ENCODE measurements at places on chromosomes 5 and 9. TPM values are rescaled to one million over a fixed set of nuclear protein-coding genes. Genes with fewer than 3 reads are reported as not detected.

DNA sequence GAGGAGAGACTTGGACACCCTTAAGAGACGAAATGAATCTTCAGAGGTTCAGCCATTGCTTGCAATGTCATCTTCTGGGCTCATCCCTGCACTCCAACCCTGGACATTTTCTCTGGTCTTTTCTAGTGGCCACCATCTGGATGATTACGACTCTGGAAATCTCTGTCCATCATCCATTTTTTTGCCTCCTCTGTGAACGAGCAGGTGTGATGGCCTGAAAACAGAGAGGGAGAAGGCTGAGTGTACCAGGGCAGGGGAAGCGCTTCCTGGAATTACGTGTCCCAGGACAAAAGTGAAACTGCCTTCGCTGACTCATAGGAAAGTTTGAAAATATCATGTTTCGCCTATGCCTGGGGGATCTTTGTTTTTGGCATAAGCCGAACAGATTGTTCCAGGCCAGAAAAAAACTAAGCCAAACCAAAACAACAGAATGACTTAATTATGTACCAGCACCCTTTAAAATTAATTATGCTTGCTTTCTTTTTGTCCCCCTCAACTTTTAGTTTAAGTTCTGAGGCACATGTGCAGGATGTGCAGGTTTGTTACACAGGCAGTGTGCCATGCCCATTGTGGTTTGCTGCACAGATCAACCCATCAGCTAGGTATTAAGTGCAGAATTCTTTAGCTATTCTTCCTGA lies 31.9 kb downstream of the ANKRD33B start:
- peak; percentile 92 for DNase-seq

Gene PGM5
- not detected for total RNA-seq

Gene IL13
- not detected for total RNA-seq

DNA sequence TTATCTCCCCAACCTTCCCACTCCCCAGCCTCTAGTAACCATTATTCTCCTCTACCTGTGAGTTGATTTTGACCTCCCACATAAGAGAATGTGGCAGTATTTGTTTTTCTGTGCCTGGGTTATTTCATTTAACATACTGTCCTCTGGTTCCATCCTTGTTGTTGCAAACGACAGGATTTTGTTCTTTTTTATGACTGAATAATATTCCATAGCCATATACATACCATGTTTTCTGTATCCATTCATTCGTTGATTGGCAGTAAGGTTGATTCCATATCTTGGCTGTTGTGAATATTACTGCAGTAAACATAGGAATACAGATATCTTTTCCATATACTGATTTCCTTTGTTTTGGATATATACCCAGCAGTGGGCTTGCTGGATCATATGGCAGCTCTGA lies 20.8 kb downstream of the GPBP1 start:
- no peak for DNase-seq

- DNase-seq: no peak
Measured at GRCh38 chr9:137143459-137143858, 4.5 kb downstream of the GRIN1 start.

Gene F2RL1
- total RNA-seq: 0.19 TPM

Gene NEUROG1
- total RNA-seq: not detected

GRCh38 chr5:32991421-32991815 lies 280.3 kb downstream of the NPR3 start:
- DNase-seq: no peak

DNA sequence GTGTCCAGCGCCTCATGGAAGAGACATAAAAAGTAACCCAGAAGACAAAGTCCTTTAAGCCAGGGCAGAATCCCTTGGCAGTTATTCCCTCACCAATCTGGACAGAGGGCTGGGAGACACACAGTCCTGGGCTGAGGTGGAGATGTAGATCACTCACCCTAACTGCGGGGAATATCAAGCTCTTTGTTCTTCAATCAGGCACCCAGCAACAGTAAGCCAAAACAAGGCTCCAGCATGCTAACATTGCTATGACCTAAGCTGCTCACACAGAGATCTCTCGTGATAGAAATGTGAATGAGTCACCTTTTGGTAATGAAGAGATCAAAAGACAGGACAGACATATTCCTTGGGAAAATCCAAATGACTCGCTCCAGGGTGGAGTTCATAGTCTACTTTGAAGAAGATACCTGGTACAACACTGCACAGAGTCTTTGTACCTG lies 101.3 kb downstream of the FBN2 start:
- peak; percentile 90 for DNase-seq

- no peak for DNase-seq
Measured at GRCh38 chr5:29547236-29547865, 1646.1 kb upstream of the CDH6 start.

- DNase-seq: no peak
Measured at GRCh38 chr5:16528382-16529110, 62.9 kb upstream of the ZNF622 start.

Gene SPOCK1
- total RNA-seq: 23.2 TPM

GRCh38 chr9:135328485-135329417 lies 150.8 kb upstream of the PPP1R26 start:
- DNase-seq: no peak

DNA sequence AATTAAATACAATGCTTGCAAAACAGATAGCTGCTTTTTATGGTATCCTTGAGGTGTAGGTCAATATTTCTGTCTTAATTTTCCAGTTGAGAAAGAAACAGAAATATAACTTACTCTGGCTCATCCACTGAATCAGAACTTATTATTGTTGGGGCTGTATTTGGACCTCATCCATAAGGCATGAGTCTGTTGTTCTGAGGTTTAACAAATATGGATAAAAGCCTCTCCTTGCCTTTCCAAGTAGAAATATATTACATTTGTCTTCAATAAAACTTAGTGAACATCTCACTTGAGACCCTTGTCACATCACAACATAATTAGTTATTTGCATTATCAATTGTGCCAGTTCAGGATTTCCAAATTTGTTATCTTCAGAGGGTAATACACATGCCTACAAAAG lies 525.8 kb downstream of the AGTPBP1 start:
- no peak for DNase-seq

DNA sequence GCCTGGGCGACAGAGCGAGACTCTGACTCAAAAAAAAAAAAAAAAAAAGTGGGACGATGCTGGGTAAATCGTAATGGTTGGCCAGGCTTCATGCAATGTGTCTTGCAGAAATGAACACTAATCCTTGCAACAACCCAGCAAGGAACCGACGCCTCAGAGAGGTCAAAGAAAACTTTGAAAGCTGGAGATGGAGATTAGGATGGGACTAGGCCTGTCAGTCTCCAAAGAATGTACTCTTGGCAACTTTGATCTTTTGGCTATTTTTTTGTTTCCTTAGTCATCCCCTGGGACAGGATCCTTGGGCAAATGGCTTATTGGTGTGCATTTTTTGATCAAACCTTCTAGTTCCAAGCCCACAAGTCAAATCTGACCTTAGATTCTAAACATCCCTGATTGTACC lies 10.6 kb upstream of the PWWP2A start:
- peak; percentile 11 for DNase-seq

Gene SPATA31E1
- not detected for total RNA-seq

- no peak for DNase-seq
Measured at GRCh38 chr9:78033870-78034269, 2.3 kb upstream of the GNAQ start.

DNA sequence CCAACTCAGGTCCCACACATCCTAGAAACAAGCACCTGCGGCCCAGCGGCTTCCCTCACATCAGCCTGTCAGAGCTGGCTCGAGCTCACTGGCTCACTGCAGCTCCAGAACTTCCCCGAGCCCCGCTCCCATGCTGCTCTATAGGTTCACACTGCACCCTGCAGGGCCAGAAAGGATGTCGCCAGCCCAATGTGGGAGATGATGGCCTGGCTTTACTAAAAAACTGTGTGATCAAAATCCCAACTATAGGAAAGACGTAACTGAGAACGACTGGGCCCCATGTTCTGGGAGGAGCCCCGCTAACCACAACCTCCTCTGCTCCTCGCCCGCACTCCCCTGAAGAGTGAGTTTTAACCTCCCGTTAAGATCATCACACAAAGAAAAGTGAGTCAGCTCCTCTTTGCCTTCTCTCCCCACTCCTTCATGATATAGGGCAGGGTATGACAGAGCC lies 4.6 kb downstream of the SURF4 start:
- DNase-seq: no peak

GRCh38 chr5:4571248-4571948 lies 568.7 kb upstream of the ADAMTS16 start:
- DNase-seq: no peak

- no peak for DNase-seq
Measured at GRCh38 chr9:36826581-36826980, 207.5 kb downstream of the PAX5 start.

DNA sequence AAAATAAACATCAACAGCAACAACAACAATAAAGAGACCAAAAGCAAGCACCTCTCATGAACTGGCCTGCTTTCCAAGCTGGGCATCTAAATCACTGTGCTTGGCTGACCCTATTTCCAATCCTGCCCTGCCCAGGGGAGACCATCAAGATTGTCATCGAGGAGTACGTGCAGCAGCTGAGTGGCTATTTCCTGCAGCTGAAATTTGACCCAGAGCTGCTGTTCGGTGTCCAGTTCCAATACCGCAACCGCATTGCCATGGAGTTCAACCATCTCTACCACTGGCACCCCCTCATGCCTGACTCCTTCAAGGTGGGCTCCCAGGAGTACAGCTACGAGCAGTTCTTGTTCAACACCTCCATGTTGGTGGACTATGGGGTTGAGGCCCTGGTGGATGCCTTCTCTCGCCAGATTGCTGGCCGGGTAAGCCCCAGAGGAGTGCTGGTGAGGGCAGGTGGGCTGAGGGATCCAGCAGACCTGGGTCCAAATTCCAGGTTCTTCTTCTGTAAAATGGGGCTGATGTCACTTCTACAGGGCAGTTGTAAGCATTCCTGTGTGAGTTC lies 15.6 kb downstream of the PTGS1 start:
- DNase-seq: no peak

- peak; percentile 42 for DNase-seq
Measured at GRCh38 chr5:32710550-32711361, at the start of gene NPR3. Gene NPR3 (plus strand): TSS chr5:32711321. CDS start chr5:32711777, 456 bp downstream.

DNA sequence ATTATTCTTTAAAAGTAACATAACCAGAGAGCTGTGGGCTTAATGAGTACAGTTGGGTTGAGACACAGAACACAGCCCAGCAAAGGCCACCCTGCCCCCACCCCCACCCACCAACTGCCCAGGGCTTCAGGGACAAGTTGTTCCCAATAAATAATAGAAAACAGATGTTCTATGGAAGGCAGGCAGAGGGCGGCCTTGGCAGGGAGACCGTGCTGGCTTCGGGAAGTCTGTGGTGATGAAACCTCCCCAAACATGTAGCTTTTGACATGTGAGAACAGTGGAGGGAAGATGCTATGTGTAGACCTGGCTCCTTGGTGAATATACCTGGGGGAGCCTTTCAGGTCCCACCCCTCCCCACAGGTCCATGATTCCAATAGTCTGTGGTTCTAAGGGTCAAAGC lies 10.0 kb downstream of the TRAF1 start:
- DNase-seq: peak; percentile 82

Measured in LHCN-M2 (cell line).